ENCODE measurements at places on chromosomes 5 and 9. TPM values are rescaled to one million over a fixed set of nuclear protein-coding genes. Genes with fewer than 3 reads are reported as not detected.

The SLC12A7 gene
- 39.5 TPM for total RNA-seq

DNA sequence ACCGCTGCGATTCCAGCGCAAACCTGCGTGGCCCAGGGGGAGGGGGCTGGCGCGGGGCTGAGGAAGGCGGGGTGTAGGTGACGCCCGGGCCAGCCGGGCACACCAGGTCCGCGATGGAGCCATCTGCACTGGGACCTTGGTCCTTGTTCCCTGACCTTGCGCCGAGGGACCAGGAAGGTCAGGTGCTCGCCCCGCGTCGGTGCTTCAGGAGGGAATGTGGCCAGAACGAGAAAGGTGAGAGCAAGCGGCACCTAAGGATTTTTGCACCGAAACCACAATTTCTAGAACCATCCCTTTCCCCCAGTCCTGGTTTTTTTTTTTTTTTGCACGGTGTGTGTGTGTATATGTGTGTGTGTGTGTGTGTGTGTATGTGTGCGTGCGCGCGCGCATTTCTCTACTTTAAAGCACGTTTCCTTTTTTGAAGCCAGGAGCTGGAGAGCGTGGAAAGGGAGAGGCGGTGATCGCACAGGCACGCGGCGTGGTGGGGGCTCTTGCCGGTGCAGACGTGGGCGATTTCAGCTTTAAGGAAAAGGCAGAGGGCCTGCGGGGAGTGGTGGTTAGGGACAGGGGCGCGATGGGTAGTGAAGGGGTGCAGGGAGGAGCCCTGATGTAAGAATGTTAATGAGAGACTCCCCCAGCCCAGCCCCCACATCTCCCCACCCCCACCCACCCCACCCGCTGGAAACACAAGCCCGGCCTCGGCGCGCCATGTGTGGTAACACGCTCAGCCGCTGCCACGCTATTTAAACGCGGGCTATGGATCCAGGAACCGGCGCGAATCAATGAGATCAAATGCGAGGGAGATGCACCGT lies at the start of gene NPR3:
Gene NPR3, plus strand, starts transcription at position 772 of the 812 bp plus-strand sequence. CDS start 456 bp downstream, outside the sequence.
- H3K4me3 ChIP-seq: peak within 1 kb of the TSS; percentile 30
- H3K4me1 ChIP-seq: peaks cover 17% of the 10 kb centered on the region
- no peaks in the 10 kb centered on the region for H3K36me3 ChIP-seq
- H3K27me3 ChIP-seq: peaks cover 2% of the 10 kb centered on the region
- H3K27ac ChIP-seq: no peak within 1 kb of the TSS

The PCDHGB4 gene
- 0.19 TPM for total RNA-seq

The RAB3C gene
- total RNA-seq: not detected

- H3K4me3 ChIP-seq: no peak overlapping the region
- H3K36me3 ChIP-seq: no peaks in the 10 kb centered on the region
- DNase-seq: no peak
- H3K27me3 ChIP-seq: no peaks in the 10 kb centered on the region
- no peak overlapping the region for H3K27ac ChIP-seq
- H3K4me1 ChIP-seq: no peaks in the 10 kb centered on the region
Measured at GRCh38 chr5:1771149-1772065, 28.2 kb downstream of the MRPL36 start.

- H3K27ac ChIP-seq: no peak overlapping the region
- no peak for DNase-seq
- no peaks in the 10 kb centered on the region for H3K4me1 ChIP-seq
- no peaks in the 10 kb centered on the region for H3K27me3 ChIP-seq
- no peaks in the 10 kb centered on the region for H3K36me3 ChIP-seq
Measured at GRCh38 chr5:166595274-166595951, 1696.0 kb upstream of the WWC1 start.

DNA sequence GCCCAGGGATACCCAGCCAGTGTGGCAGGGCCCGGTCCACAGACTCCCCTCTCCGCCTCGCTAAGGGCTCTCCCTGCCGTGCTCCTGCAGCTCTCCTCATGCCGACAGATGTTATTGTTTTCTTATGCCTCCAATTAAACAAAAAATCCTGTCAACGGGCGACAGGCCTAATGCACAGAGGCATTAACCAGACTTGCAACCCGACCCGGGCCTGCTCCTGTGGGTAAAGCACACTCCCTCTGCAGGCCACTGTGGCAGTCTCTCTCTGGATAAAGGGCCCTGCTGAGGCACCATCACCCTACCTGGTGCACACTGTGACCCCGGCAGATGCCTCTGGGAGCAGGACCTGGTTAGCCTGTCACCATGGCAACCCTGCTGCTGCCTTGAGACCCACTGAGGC lies 27.5 kb upstream of the HAND1 start:
- peaks cover 2% of the 10 kb centered on the region for H3K27me3 ChIP-seq

The ARL14EPL gene
- not detected for total RNA-seq

- H3K27me3 ChIP-seq: peaks cover 3% of the 10 kb centered on the region
- no peaks in the 10 kb centered on the region for H3K4me1 ChIP-seq
- no peak overlapping the region for H3K27ac ChIP-seq
- DNase-seq: no peak
- H3K36me3 ChIP-seq: no peaks in the 10 kb centered on the region
Measured at GRCh38 chr5:59813761-59814536, 79.6 kb downstream of the PDE4D start.

The RNF208 gene
- total RNA-seq: 1.5 TPM

The OGN gene
- total RNA-seq: 0.25 TPM

DNA sequence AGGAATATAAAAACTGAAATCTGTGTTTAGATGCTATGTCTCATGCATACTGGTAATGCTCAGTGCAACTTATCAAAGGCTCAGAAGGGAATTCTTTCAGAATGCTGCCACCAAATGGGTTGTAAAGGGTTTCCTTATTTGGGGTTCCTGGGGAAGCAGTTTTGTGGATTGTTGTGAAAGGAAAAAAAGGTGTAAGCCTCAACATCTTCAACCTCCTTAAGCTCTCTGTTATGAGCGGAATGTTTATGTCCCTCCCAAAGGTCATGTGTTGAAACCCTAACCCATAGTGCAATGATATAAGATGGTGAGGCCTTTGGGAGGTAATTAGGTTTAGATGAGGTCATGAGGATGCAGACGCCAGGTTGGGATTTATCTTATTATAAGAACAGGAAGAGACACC lies 41.6 kb downstream of the GNA14 start:
- no peak for DNase-seq
- H3K36me3 ChIP-seq: no peaks in the 10 kb centered on the region
- H3K27me3 ChIP-seq: no peaks in the 10 kb centered on the region
- no peak overlapping the region for H3K27ac ChIP-seq
- no peak overlapping the region for H3K4me3 ChIP-seq
